ENCODE measurements at places on chromosomes 7 and 10.

DNA sequence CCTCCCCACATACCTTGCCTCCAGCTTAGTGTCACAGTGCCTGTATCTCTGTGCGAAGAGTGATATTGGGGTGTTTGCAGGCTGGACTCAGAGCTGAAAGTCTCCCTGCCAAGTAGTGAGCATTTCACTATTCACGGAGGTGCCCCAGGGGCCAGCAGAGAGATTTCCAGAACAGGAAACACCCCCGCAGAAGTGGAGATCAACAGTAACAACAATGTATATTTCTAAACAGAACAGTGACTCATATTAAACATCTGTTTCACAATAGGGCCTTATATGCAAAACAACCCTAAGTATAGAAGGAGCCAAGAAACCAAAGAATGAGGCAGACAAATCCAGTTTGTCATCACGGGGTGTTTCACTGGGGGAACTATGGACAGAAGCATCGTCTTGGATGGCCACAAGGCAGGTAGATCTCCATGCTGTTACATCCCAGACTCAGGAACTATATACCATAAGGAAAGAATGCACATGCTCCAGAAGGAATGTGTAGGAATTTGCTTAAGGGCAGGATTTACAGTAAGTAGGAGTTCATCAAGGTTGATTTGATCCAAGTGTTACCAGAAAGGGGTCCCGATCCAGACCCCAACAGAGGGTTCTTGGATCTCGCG is 29.3 kb upstream of the CCL24 start:
- DNase-seq, result no peak

DNA sequence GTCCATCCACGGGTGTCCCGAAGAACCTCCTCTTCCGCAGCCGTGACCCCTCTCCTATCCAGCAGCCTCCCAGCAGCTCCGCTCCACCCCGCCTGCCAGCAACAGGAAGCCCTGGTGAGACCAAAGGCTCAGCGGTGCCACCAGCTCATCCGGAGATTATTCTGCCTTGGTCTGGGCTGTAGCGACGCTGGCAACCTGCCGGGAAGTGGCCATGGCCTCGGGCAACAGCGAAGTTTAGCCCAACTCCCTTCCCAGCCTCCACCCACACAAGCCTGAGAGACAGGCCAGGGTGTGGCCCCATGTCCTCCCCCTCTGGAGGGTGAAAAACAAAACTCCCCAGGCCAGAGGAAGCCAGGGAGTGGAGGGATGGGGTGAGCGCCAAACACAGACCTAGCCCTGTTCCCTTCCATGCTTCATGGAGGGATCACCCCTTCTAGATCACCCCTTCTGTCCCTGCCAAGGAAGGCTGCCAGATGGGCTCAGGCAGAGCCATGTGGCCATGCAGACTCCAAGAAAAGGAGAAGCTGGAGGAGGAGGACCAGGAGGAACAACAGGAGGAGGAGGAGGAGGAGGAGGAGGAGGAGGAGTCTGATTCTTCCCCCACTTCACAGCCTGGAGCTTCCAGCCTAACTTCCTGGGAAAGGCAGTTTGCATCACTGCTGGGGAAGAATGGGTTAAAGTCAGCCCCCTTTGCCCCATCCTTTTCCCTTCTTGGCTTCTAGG is 918 bp downstream of the CALHM2 start:
- DNase-seq, result peak; percentile 25

- DNase-seq, result no peak
Observed at GRCh38 chr7:2566348-2566889, 7.6 kb downstream of the IQCE start.

GRCh38 chr10:91339729-91340128 is 70.4 kb upstream of the HECTD2 start:
- DNase-seq, result no peak

- DNase-seq, result no peak
Observed at GRCh38 chr7:136046548-136046947, 69.4 kb upstream of the MTPN start.

DNA sequence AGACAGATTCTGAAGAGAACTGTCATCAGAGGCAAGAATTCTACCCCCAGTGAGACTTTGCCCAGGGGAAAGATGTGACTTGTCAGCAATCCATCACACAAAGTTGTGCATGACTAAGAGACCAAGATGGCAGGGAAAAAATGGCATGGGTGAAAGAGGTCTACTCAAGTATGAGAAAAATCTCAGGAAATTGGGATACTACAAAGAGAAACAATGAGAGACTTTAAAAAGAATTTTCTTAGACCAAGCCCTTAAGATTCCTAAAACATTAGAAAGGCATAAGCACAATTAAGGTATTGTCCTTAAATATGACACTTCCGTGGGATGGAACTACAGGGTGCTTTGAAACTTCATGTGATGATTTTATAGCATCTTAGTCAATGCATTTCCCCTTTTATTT is 45.6 kb upstream of the PDE1C start:
- DNase-seq, result no peak

DNA sequence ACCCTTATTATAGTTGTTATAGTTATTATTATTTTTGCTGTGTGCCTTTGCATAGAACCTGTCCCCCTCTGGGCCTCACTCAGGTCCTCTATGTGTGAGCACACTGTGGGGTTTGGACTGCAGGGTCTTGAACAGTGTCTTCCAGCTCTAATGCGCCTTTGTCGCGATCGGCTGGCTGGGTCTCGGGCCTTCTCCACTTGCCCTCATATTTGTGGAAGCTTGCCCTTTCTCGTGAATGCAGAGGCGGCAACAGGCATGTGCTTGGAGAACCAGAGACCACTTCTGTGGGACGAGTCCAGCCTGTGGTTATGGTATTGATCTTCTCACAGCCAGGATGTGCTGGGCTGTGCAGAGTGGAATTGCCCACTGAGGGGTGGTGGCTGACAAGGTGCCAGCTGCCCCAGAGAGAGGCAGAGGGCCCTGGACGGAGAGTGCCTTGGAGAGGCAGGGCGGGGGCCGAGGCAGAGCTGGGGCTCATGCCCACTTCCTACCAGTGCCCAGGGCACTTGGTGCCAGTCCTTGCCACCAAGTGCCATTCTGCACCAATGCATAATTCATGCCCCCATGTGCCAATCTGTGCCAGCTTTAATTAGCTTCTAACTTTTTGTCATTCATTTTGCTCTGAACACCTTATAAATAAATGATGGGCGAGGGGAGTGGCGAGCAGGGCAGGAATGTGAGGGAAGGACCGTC is 6.8 kb upstream of the CDH23 start:
- DNase-seq, result no peak

DNA sequence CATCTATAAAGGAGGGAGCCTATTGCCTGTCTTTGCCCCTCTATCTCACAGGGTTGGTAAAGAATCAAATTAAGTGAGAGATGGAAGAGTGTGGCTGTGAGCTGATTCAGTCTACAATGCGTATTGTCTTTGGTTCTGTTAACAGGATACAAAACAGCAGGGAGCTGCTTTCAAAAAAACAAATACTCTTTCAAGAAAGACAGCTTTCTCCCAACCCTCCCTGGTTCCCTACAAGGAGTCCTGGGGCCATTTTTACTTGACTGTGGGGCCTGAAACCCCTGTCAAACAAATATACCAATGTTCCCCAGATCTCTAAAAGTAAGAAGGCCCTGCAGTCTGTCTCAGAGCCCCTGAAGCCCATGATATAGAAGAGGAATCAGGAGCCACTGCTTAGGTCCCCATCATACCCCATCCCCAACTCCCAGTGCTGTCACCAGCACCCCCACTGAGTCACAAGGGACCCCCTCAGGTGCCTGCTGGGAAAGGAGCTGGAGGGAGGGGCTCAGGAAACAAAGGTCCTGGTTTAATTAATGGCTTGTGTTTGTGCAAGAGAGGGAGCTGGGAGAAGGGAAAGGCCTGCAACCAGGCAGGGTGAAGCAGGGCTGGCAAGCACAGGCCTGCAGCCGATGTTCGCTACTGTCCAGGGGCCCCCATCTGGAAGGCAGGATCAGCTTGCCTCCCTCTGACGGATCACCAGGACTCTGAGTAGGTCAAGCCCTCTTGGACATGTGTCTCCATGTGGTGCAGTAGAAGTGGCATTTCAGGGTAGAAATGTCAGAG is 182.0 kb upstream of the GHITM start:
- no peak for DNase-seq

GRCh38 chr7:95335093-95335492 is 10.8 kb upstream of the PON1 start:
- DNase-seq, result no peak

- no peak for DNase-seq
Observed at GRCh38 chr10:77669892-77670291, 32.3 kb upstream of the KCNMA1 start.

GRCh38 chr7:132793474-132793873 is 217.2 kb upstream of the PLXNA4 start:
- DNase-seq, result no peak

GRCh38 chr10:88316292-88316861 is 266.7 kb downstream of the RNLS start:
- no peak for DNase-seq

DNA sequence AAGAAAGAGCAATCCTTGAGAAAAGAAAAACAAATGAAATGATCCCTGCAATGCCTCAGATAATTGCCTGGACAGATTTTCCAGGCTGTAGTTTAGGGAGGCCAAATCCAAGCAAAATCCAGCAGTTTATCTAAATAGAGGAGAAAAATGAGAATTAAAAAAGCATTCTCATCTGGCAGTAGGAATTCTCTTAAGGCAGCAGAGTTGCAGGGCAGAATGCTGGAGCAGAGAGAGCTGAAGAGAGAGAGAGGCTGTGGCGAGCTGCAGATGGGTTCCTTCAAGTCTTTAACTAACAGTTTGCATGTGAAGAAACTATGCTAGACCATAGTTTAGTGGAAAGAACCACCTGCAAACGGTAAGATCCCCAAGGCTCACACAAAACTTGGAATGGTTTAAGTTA is 6.0 kb upstream of the LIPA start:
- no peak for DNase-seq

DNA sequence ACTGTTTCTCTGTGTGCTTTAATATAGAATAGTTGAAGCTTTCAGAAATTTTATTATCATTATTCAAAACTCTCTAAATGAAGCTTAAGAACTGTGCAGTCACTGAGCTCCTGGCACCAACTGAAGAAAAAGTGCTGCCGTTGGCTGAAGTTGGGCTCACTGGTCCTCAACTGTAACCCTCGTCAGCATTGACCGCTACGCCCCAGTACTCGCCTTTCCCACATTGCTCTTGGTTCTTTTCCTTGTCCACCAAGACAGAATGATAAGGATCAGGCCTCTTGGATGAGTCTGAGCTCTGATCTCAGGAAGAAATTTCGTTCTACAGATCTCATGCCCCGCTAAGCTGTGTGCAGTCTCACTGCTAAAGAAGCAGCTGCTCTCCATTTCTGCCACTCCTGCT is 7.9 kb upstream of the TAF3 start:
- no peak for DNase-seq

GRCh38 chr7:96359876-96360275 is 38.0 kb upstream of the SLC25A13 start:
- no peak for DNase-seq

- DNase-seq, result no peak
Observed at GRCh38 chr10:49010865-49011264, 71.2 kb upstream of the LRRC18 start.

DNA sequence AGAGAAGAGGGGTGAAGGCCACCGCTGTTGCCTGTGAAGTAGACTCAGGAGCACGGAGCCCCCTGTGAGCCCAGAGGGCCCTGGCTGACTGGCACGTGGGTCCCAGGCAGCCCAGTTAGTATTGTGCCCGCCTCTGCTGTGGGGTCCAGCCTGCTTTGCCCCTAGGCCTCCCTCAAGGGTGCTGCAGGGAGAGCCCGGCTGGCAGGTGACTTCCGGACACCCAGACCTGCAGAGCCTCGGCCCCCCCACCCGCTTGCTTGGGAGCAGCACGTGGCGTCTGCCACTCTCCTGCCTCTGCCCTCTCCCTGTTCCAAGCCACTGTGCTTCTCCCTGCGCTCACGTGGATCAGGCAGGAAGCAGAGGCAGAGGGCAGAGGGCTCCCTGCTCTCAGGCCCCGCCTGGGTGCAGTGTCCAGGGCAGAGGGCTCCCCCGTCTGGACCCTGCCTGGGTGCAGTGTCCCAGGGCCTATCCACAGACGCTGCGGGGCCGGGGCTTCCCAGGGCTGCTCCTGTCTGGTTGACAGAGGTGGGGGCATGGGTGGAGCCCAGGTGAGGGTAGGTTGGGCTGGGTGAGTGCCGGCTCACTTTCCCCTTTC is 88.4 kb downstream of the DNAJB6 start:
- DNase-seq, result no peak

GRCh38 chr7:47901542-47901941 is 46.7 kb downstream of the PKD1L1 start:
- DNase-seq, result no peak

DNA sequence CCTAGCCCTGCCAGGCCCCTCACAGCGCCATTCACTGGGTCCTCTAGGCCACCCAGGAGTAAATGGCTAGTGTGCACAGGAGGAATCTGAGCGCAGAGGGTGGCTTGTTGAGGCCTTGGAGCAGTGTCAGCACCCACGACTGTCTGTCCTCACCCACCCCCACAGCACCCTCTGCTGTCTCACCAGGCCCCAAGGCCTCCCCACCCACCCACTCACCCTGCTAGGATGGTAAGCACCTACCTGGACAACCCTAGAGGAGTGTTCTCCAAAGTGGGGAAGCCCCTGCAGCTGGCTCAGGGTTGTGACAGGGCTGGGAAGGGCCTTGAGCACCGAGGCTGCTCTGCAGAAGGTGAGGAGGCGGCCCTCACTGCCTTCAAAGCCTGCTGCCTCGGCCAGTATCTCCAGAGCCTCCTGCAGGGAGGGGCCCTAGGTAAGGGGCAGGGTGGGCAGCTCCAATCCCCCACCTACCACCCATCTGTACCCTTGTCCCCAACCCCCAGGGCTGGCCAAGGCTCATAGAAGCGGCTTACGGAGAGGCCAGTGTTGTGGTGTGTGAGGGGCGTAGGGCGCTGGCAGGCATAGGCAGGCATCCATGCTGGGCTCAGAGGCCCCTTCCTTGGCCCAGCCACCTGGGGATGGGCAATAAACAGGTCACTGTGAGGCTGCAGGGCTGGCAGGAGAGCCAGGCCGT is 2.9 kb downstream of the POLM start:
- no peak for DNase-seq

- no peak for DNase-seq
Observed at GRCh38 chr10:98309366-98310355, 41.7 kb upstream of the LOXL4 start.

- DNase-seq, result peak; percentile 25
Observed at GRCh38 chr7:129169171-129169671, 19.2 kb upstream of the SMO start.

DNA sequence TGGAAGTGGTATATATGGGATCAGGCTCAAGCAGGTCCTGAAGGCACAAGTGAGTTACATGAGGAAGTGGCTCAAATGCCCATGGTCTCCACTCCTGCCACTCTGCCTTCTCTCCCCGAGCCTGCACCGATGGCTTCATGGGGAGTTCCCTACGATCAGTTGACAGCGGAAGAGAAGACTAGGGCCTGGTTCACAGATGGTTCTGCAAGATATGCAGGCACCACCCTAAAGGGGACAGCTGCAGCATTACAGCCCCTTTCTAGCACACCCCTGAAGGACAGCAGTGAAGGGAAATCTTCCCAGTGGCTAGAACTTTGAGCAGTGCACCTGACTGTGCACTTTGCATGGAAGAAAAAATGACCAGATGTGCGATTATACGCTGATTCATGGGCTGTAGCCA is 95.3 kb downstream of the HOXA1 start:
- no peak for DNase-seq

GRCh38 chr10:83926606-83927005 is 212.7 kb upstream of the GHITM start:
- DNase-seq, result no peak

- DNase-seq, result peak; percentile 66
Observed at GRCh38 chr10:101297901-101298486, 56.0 kb upstream of the BTRC start.

Data from stimulated activated CD4-positive, alpha-beta T cell treated with anti-CD3 and anti-CD28 coated beads, Interleukin-15, amount 100 ng/mL, for 1 hour (primary cell).